ENCODE measurements at places on chromosomes 2 and 18.

DNA sequence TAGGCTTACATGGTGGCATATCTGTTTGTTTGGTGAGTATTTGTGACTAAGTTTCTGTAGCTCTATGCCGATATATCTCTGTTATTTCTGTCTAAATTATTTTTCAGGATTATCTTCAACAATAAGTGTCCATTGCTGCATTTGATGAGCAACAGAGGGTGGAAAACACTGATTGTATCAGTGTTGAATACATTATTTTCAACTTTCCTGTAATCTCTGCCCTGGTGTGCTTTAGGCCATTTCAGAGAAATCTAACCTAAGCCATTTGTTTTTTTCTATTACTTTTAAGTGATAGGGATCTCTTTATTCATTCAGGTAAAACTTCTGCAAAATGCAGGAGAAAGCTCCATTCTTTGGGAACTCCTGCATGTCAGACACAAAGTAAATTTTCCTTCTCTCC is 654.5 kb downstream of the RNF144A start:
- DNase-seq: no peak

- no peak for DNase-seq
These were observed 145.7 kb upstream of the GLI2 start for GRCh38 chr2:120589771-120590608.

GRCh38 chr2:136133586-136133985 is 15.6 kb upstream of the CXCR4 start:
- DNase-seq: no peak

DNA sequence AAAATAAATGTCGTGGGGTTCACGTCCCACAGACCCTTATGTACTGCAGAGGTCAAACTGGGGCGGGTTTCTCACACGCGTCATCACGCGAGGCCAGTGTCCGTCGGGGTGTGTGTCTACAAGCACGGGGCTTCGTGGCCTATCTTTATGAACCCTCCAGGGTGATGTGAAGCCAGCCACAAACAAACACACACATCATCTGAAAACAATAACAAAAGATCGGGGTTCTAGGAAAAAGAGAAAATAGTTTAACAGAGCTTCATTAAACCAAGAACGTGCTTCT is 23.3 kb downstream of the LDLRAD4 start:
- DNase-seq: no peak

DNA sequence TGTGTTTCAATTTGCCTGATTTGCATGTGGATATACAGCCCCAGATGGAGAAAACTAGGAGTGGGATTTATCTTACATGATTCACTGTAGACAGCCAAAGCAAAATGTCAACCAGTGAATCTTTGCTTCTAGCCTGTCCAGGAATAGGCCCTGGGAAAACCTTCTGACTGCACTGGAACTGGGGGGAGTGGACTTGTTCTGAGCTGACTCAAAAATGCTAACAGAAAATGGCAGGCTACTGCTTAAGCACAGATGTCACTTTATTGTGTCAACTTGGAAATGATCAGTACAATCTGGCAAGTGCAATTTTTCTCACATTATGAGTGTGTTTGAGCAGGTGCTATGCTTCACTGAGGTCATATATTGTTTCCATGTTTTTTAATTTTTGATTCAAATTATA is 593.7 kb downstream of the NRXN1 start:
- DNase-seq: no peak

DNA sequence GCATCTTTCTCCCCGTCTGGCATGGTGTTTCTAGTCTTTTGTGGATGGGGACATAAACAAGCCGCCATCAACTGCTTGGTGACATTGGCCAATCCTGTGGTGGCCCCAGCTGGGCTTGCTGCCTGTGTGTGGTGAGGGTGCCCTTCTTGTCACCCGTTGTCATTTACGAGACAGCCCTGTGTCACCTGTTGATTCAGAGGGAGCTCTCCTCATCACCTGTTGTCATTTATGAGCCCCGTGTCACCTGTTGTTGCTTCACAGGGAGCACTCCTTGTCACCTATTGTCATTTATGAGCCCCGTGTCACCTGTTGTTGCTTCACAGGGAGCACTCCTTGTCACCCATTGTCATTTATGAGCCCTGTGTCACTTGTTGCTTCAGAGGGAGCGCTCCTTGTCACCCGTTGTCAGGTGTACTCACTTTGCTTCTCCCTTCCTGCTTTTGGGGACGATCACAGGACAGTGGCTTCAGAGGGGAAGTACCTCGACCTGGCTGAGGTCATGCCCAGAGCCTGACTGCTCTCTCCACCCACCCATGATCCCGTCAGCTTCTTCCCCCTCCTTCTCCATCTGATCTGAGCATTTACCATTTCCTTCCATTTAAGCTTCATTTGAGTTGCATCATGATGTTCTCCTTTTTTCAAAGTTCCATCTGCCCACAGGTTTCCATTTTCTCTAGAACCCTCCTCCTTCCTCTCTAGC is 29.1 kb downstream of the HPCAL1 start:
- DNase-seq: peak; percentile 30

- DNase-seq: no peak
These were observed 770.6 kb upstream of the GYPC start for GRCh38 chr2:125885340-125885739.

DNA sequence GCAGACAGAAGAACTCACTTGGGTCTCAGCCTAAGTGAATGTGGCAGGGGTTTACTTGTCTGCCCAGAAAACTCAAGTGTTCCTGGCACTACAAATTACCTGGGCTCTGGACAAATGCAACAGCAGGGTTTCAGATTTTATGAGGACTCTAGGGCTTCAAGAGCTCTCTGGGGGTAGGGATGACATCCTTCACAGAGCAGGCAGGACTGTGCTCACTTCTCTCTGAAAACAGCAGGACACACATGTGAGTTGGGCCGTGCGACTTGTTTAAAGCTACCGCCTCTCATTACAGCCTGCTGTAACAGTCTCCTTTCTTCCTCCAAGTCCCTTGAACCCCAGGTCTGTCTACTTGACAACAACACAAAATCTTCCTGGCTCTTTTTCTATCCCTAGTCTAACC is 212.6 kb downstream of the EN1 start:
- DNase-seq: no peak
